ENCODE measurements at places on chromosomes 16 and 17. TPM values are rescaled to one million over a fixed set of nuclear protein-coding genes. Genes with fewer than 3 reads are reported as not detected.

- H3K36me3 ChIP-seq = no peaks in the 10 kb centered on the region
- DNase-seq = no peak
- H3K27me3 ChIP-seq = no peaks in the 10 kb centered on the region
- H3K4me3 ChIP-seq = no peak overlapping the region
- no peak overlapping the region for H3K27ac ChIP-seq
These were observed 181.2 kb upstream of the AXIN2 start for GRCh38 chr17:65742403-65743307.

- H3K27ac ChIP-seq = peak overlapping the region; percentile 52
- peaks cover 25% of the 10 kb centered on the region for H3K4me1 ChIP-seq
- peaks cover 2% of the 10 kb centered on the region for H3K36me3 ChIP-seq
- DNase-seq = no peak
- no peak overlapping the region for H3K4me3 ChIP-seq
These were observed 35.7 kb downstream of the ZCCHC14 start for GRCh38 chr16:87457061-87457611.

GRCh38 chr17:42260318-42260717 is 15.9 kb downstream of the STAT5B start:
- no peak overlapping the region for H3K4me3 ChIP-seq
- peaks cover 70% of the 10 kb centered on the region for H3K4me1 ChIP-seq
- DNase-seq = no peak
- peak overlapping the region; percentile 100 for H3K27ac ChIP-seq
- H3K27me3 ChIP-seq = no peaks in the 10 kb centered on the region
- no peaks in the 10 kb centered on the region for H3K36me3 ChIP-seq

GRCh38 chr17:49637739-49638138 is 40.2 kb downstream of the SPOP start:
- H3K36me3 ChIP-seq = no peaks in the 10 kb centered on the region
- no peaks in the 10 kb centered on the region for H3K4me1 ChIP-seq
- no peak overlapping the region for H3K27ac ChIP-seq
- no peak for DNase-seq
- H3K4me3 ChIP-seq = no peak overlapping the region

GRCh38 chr17:5506307-5506706 is 19.9 kb downstream of the MIS12 start:
- no peak for DNase-seq
- no peaks in the 10 kb centered on the region for H3K27me3 ChIP-seq
- H3K36me3 ChIP-seq = no peaks in the 10 kb centered on the region
- H3K4me3 ChIP-seq = no peak overlapping the region

The PIMREG gene
- total RNA-seq = 41.2 TPM

The EPN3 gene
- total RNA-seq = 0.92 TPM

The RUNDC1 gene
- total RNA-seq = 11.2 TPM
